ENCODE measurements at places on chromosomes 2 and 18. TPM values are rescaled to one million over a fixed set of nuclear protein-coding genes. Genes with fewer than 3 reads are reported as not detected.

HMSD gene
- not detected for polyA plus RNA-seq

ZNF521 gene
- not detected for polyA plus RNA-seq

LCT gene
- polyA plus RNA-seq = not detected

OSR1 gene
- polyA plus RNA-seq = not detected

RPIA gene
- polyA plus RNA-seq = 42.7 TPM
